Kidney capillary endothelial cell (primary cell): ENCODE measurements at places on chromosomes 13 and 19.

- no peak for DNase-seq
Measured at GRCh38 chr13:18993884-18994660, 187.6 kb downstream of the TUBA3C start.

DNA sequence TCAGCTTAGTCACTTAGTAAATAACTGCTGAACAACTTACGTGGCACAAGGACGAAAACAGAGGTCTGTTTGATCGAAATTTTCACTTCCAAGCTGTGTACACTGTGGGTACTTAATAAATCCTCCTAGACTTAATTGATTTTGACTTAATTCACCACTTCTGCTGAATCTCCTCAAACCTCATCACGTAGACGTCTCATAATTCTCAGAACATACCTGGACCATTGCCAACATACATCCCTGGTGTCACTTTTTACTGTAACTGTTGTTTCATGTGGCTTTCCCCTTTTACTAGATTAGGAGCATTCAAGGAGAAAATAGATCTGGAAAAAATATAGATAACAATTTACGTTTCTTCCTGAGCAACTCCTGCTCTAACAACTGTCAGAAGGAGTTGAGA lies 105.0 kb downstream of the MBNL2 start:
- no peak for DNase-seq

DNA sequence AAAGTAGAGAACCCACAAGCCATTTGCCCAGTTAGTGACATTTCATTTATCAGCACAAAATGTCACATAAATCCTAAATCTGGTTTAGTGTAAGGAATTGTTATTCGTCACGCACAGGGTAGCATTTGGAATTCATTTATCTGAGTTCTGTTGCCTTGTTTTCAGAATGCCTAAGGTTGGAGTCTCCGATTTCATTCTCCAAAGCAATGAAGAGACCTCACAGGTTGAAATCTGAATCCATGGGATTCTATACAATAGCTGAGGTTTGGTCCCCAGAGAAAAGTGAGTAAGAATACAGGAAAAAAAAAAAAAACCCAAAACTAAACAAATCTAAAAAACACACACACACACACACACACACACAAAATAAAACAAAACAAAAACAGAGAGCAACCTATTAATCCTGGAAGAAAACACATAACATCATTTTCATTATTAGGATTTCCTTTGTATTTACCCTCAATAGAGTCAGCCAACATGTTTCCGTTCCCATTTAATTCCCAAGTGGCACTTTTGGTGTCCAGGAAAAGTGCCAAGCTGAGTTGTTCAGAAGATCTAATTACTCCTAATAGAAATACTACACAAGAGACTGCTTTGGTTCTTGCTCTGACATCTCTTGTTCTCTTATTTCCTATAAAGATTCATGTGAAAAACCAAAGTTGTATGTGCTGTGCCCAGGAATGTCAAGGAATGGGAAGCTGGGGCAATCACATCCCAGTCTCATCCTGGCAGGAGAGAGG lies 36.2 kb upstream of the LRCH1 start:
- DNase-seq = no peak

- no peak for DNase-seq
Measured at GRCh38 chr19:55172741-55173140, 6.3 kb upstream of the DNAAF3 start.

DNA sequence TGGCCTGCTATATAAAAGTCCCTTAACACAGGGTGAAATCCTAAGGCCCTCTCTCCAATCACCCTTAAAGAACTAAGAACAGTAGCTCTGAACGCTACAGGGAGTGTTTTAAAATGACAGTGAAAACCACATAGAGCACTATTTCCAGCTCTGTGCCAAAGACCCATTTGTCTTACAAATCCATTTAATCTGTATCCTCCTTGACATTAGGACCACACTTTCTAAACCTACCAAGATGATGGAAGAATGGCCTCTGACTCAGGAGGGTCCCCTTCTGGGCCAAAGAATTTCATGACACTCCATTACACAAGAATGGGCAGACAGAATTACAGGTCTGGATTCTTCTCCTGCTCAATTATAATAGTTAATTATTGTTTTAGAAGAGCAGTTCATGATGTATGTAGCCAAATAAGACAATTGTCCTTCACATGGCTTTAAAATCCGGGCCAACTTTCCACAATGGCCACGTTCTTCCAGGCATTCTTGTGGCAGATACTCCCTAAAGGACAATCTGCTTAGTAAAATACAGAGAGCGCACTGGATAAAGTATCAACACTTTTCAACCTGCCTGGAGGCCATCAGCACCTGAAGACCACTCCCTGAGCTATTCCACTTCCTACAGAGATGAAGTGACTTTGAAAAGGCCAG lies 61.0 kb downstream of the STK24 start:
- DNase-seq = no peak

GRCh38 chr19:31074199-31075125 lies 274.8 kb downstream of the TSHZ3 start:
- DNase-seq = no peak

DNA sequence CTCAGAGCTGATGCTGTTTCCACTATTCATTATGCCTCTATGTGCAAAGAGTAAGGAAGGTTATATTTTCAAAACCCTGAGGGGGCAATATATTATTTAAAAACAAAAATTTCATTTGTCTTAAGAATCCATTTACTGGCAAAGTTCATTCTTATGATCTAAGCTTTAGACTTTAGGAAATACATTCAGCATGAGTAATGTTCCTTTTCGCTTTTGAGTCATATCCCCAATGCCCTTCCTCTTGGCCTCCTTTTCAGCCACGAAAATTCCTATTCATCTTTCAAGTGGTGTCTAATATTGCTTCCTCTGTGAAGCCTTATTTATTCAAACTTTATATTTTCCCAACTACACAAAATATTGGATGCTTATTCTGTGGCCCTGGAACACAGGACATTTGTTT lies 1317.0 kb downstream of the PCDH9 start:
- peak; percentile 84 for DNase-seq

DNA sequence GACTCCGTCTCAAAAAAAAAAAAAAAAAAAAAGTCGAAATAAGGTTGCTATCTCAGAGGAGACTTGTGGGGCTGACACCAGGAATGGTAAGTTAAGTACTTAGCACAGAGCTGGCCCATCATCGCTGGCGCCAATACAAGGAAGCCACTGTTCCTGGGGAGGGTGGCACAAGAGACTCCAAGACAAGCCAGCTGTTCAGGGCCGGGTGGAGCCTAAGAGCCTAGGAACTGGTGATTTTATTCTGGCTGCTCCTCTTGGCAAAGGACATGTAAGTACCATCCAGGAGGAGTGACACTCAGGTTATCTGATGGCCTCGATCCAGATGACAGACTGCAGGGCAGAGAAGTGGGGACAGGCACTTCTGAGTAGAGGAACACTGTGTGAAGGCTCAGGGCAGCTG lies 3.8 kb downstream of the ELOF1 start:
- no peak for DNase-seq

GRCh38 chr19:2337329-2337707 lies 8.8 kb downstream of the SPPL2B start:
- DNase-seq = no peak

DNA sequence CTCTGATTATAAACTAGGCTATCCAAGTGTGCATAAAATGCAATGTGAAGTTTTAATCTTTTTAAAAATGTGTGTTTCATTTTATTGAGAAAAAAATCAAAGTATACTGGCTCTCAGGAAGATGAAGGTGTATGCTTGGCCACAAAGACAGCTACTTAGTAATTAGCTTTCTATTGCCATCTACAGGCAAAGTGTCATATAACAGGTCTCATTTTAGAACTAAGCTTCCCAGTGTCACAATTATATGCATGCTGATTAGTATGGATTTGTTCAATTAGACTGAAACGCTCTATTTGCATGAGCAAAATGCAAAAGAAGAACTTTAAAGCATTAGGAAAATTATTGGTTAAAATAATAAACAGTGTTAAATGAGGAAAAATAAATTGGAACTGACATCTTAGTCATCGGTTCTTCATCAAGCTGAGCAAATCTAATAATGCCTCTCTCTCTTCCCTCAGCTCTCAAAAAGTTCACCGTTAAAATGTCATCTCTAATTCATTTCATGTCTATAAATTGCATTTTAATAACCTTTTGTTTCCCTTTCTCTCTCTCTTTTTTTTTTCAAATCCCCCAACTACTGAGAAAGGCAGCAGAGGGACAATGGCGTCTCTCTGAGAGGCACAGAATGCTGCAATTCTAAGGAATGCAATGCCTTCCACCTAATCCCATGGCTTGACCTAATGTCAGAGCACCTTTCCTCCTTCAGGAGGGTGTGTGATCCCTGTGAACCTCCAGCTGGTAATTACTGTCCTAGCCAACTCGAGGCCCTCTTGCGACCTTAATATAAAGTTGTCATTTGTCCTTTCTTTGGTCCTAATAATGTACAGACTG lies 313.1 kb upstream of the MAB21L1 start:
- DNase-seq = peak; percentile 37
